ENCODE measurements at places on chromosomes 2 and 18.

- no peak for DNase-seq
Measured at GRCh38 chr18:73365018-73365417, 497.2 kb upstream of the NETO1 start.

DNA sequence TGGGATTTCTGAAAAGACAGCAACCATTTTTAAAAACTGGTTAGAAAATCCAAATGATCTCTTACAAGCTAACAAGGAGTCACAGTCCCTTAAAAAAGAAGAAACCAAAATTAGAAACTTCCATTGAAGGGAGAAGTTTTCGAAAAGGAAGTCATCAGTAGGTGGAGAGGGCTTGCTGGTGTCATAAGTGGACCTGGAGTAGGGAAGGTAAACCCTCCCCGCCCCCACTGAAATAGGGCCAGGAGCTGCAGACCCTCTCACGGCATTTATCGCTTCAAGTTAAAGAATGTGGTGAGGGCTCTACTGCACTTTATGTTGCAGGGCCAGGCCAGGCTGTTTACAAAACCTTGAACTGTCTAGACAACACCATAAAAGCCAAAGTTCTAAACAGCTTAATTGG lies 2.9 kb downstream of the HOXD11 start:
- no peak for DNase-seq

- no peak for DNase-seq
Measured at GRCh38 chr2:129906139-129906860, 73.2 kb upstream of the RAB6C start.

GRCh38 chr18:45359275-45360009 lies 255.8 kb upstream of the SLC14A2 start:
- DNase-seq = no peak

DNA sequence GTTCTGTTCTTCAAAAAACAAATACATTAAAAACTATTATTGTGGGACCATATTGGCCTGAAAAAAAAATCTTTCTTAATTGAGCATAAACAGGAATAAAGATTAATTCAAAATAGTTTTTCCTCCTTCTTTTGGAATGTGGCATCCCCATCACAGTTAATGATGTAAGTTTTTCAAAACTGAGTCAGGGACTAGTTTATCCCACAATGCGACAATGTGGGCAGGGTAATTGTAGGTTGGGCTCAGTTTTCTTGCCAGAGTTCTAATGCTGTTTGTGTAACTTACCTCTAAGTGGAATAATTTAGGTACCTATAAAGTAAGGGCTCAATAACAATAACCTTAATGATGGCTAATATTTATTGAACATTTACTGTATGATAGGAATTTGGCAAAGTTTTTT lies 82.0 kb downstream of the PMS1 start:
- no peak for DNase-seq

Measured in A172 (cell line).